NCI-H1417 treated with DMSO at 0.1 percent for 48 hours (cell line): ENCODE measurements at places on chromosomes 3 and 15.

DNA sequence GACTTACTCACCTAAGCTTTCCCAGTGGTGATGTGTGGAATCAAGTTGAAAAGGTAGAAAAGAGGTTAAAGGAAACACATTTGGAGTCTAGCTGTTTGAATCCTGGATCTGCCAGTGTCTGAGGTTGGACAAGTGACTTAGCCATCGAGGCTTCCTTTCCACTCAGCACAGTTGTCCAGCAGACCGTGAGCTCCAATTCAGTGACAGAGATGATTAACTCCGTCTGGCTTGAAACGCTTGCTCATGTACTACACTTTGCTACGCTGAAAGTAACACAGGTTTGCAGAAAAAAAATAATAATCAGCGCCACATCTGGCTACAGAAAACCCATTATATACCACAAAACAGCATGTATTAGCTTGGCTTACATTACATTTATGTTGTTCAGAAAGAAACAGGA, 364.9 kb upstream of the MCTP2 start:
- no peak for DNase-seq

- no peak for DNase-seq
These were observed 151.3 kb downstream of the CADPS start for GRCh38 chr3:62723914-62724217.

DNA sequence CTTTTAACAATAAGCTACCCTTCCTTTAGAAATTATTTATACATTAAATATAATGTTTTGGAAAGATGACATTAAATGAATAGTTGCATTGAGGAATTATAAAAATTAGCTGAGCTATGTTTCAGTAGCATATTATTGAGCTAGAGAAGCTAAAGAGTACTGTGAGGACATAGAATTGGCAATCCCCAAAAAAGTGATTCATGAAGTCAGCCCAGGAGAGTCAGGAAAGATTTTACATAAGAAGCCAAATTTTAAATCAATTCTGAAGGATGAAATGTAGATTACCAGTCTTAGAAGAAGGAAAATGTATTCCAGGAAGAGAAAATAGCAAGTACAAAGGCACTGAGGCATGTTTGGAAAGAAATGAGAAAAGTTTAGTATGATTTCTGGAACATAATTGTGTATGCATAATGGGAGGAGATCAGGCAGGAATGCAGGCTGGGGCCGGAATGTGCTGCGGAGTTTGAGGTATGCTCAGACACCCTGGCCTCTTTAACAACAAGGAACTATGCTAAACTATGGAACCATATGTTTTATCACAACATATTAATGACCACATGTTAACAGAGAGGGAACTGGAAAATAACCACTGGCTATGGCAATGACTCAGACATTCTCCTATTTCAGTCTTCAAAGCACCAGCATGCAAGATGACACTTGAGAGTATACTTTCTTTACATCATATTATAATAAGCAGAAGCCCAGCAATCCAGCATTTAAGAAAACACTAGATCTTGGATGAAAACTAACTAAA, 103.3 kb upstream of the COL8A1 start:
- DNase-seq, result no peak

DNA sequence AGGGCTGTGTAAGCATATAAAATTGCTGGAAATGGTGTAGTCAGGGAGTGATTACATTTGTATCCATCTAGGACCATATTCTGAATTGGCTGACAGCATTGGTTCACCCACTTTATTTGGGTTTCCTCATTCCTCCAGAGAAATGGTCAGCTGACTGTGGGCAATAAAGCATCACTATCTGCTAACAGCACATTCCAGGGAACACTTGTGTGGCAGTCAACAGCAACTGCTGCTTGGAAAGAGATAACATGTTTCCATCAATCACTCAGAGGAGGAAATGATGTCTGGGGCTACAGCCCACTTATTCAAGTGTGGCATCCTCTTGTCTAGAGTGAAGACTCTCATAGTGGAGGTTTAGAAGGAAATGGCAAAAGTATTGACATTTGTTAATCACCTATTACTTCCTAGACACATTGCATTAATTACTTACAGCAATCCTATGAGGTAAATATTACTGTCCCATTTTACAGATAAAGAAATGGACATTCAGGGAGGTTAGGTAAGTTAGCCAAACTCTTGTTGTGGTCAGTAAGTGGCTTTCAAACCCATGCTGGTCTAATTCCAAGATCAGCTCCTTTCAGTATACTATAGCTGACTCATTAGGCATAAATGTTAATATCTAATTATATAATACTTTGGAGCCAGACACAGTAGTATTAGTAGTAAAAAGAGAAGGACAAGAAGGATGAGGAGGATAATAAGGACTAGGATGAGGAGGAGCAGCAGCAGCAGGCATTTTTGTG, 247.8 kb downstream of the ALCAM start:
- DNase-seq, result no peak

GRCh38 chr3:42653560-42654330, at the start of gene ZBTB47:
ZBTB47 (plus strand) TSS chr3:42653697; CDS start chr3:42658356, 4,659 bp downstream.
- no peak for DNase-seq

DNA sequence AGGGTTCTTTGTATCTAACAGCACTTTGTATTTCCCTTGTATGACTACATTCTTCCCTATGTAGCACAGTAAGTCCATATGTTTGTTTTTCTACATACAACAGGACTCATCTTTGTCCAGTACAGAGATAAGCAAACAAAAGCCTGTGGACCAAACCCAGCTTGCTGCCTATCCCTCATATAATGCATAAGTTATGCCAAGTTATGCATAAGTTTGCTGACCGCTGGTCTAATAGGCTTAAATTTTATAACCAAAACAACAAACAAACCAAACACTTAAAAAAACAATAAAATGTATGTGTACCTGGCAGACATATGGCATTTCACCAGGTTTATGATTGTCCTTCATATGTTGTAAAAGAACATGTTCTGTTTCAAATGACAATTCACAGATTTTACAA, 56.0 kb downstream of the ZNF280D start:
- DNase-seq, result no peak

GRCh38 chr3:15556512-15556911, 35.0 kb upstream of the COLQ start:
- DNase-seq, result no peak
